ENCODE measurements at places on chromosomes 16 and 17.

DNA sequence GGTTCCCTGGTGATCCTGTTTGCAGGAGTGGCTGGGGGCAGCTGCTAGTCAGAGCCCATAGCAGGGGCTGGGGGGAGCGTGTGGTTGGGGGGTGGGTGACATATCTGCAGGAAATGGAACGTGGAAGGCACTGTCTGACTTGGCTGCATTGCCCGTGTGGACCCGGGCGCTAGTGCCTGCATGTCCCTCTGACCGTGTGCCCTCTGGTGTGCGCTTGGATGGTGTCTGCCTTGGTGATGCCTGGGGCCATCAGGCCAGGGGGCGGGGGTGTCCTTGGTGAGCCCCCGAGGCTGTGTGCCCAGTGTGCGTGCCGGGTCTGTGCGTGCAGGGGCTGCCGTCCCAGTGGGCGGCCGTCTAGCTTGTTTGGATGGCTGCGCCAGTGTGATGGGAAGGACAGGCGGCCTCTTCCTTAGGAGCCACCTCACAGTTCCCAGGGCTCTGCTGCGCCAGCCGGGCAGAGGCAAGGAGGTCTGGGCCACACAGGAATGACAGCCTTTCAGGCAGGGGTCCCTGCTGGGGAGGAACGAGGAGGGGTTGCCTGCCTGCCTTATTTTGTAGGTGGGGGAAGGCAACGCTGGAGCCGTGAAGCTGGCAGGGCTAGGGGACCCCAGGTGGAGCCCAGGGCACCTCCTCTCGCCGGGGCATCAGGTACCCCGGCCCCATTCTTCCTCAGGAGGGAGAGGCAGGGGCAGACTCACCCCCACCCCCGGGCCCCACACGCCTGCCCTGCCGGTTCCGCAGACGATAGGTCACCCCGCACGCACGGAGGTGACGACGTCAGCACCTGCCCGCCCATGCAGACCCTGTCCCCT is 693 bp downstream of the NDRG4 start:
- no peak for DNase-seq

DNA sequence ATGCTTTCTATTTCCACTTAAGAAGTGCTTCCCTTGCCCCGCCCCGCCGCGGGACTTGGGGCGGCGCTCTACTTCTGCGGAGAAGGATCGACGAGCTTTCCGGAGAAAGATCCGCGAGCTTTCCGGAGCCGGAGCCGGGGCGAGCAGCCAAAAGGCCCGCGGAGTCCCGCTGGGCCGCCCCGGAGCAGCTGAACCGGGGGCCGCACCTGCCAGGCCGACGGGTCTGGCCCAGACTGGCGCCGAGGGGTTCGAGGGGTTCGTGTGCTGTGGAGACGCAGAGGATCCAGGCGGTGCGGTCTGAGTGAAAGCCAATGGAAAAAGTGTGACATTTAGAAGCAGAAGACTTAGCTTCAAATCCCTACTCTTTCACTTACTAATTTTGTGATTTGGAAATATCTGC is 50.8 kb downstream of the TBC1D26 start:
- DNase-seq = no peak

DNA sequence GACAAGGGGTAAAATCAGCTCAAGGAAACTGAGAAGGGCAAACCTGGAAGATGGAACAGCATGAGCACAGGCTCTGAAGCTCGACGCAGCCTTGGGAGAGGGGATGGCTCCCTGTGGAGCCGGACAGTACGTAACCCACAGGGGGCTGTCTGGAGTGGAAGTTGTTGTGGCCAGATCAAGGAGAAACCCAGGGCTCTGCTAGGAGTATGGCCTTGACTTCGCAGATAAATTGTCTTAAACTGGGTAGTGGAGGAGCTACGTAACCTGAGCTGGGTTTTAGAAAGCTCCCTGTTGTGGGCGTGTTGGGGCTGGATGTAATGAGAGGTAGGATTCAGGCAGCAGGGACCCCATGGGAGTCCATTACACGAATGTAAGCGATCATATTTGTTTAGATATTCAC is 25.5 kb upstream of the AXIN2 start:
- DNase-seq = no peak

- no peak for DNase-seq
These were observed 43.8 kb downstream of the ELAC2 start for GRCh38 chr17:12974005-12974531.

Data from CMK (cell line).